Activated CD8-positive, alpha-beta T cell treated with anti-CD3 and anti-CD28 coated beads for 36 hours (primary cell): ENCODE measurements at places on chromosomes 11 and 22.

- no peaks in the 10 kb centered on the region for H3K27me3 ChIP-seq
- H3K36me3 ChIP-seq = peaks cover 74% of the 10 kb centered on the region
- H3K4me1 ChIP-seq = peaks cover 8% of the 10 kb centered on the region
- H3K4me3 ChIP-seq = no peak overlapping the region
- H3K27ac ChIP-seq = no peak overlapping the region
Observed at GRCh38 chr22:49886346-49887063, 31.7 kb downstream of the ALG12 start.

DNA sequence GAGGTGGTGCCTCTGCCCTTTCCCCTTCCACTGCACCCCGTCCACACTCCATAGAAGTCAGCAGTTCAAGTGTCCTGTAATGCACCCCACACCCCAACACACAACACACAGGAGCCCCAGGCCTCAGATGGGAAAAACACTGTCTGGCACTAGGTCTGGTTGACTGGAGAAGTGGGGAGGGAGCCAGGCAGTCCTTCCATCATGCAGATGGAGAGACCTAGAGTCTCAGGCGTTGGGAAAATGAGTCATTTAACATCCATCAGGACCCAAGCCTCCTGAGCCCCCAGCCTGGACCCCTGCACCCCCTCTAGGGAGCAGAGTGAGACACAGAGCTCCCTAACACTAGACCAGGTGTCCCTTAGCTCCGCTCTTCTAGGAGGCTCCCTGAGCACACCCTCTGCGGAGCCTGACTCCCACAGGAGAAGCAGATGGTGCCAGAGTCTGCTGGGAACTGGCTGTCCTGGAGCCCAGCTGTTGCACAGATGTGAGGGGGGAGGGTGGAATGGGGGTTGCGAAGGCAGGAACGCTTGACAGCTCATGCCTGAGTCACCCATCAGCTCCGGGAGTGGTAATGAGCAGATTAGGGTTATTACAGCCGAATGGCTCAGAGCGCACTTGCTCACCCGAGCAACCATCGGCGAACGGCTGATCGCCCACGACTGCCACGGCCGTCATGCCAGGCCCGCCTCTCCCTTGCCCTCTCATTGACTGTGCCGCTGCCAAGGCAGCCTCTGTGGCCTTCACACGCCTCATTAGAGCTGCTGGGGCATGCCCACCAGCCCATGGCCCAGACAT is 22.1 kb upstream of the SYT7 start:
- no peak for DNase-seq
- peaks cover 12% of the 10 kb centered on the region for H3K27me3 ChIP-seq
- H3K4me3 ChIP-seq = no peak overlapping the region
- H3K27ac ChIP-seq = no peak overlapping the region
- no peaks in the 10 kb centered on the region for H3K36me3 ChIP-seq

- DNase-seq = no peak
- no peak overlapping the region for H3K27ac ChIP-seq
- no peaks in the 10 kb centered on the region for H3K4me1 ChIP-seq
Observed at GRCh38 chr11:129457321-129457720, 81.7 kb downstream of the BARX2 start.

- no peak overlapping the region for H3K27ac ChIP-seq
- H3K36me3 ChIP-seq = no peaks in the 10 kb centered on the region
- no peaks in the 10 kb centered on the region for H3K4me1 ChIP-seq
- no peaks in the 10 kb centered on the region for H3K27me3 ChIP-seq
Observed at GRCh38 chr11:122317305-122317704, 201.3 kb upstream of the BLID start.

GRCh38 chr22:31764785-31765184 is 11.0 kb downstream of the DEPDC5 start:
- H3K36me3 ChIP-seq = peaks cover 38% of the 10 kb centered on the region
- H3K27ac ChIP-seq = no peak overlapping the region
- H3K4me1 ChIP-seq = peaks cover 7% of the 10 kb centered on the region
- DNase-seq = no peak
- H3K27me3 ChIP-seq = no peaks in the 10 kb centered on the region

GRCh38 chr11:96189351-96189750 is 153.6 kb downstream of the MAML2 start:
- H3K4me3 ChIP-seq = peak overlapping the region; percentile 43
- peak overlapping the region; percentile 86 for H3K27ac ChIP-seq
- peaks cover 85% of the 10 kb centered on the region for H3K4me1 ChIP-seq
- H3K36me3 ChIP-seq = peaks cover 22% of the 10 kb centered on the region
- H3K27me3 ChIP-seq = no peaks in the 10 kb centered on the region
- no peak for DNase-seq

DNA sequence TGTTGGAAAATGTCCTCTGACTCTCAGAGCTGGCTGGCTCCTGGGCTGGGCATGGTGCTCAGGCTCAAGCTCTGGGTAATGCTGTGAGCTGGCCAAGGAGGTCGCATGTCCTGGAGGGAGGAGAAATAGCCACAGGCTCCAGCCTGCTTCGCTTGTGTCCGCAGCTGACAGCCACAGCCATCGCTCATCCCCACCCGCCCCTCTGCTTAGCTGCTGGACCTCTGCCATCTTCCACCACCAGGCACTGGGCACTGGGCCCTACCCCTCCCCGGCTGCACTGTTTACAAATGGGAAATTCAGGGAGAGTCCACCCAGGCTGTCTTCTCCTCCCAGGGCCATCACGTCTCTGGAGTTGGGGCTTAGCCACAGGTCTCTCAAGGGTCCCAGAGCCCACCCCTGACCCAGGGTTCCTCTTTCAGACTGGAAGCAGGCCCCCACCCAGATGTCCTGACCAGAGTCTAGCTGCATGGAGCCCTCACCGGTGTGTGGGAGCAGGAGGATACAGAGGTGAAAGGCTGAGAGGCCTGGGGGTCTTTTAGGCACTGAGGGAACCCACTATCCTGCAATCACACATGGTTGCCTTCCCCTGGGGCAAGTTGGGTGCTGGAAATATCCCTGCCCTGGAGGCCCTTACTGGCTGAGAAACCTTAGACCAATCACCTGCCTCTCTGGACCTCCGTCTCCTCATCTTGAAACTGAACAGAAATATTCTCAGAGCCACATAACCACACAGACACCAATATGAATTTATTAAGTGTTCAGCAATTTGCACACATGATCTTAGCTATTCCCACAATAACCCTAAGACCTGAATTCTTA is 62.7 kb downstream of the CD82 start:
- no peak for DNase-seq
- no peaks in the 10 kb centered on the region for H3K36me3 ChIP-seq
- H3K4me3 ChIP-seq = no peak overlapping the region
- H3K27me3 ChIP-seq = no peaks in the 10 kb centered on the region
- no peak overlapping the region for H3K27ac ChIP-seq
- H3K4me1 ChIP-seq = peaks cover 10% of the 10 kb centered on the region

DNA sequence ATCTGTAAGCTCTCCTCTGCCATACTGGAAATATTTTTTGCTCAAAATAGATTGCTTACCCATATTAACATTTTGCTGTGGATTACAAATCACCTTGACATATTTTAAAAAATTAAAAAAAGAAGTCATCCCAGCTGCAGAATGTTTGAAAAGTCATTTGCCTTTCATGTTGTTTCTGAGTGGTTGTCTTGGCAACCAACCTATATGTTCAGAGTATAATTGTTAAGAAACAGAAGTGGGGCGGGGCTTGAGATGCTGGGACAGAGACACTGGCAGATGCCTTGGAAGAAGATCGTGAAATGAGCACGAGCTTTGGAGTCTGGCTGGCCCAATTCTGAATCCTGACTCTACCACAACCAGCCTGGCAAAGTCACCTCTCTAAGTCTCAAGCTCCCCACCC is 348.2 kb downstream of the LARGE1 start:
- no peak overlapping the region for H3K27ac ChIP-seq
- H3K27me3 ChIP-seq = peaks cover 3% of the 10 kb centered on the region
- H3K36me3 ChIP-seq = no peaks in the 10 kb centered on the region
- H3K4me3 ChIP-seq = no peak overlapping the region
- no peak for DNase-seq

DNA sequence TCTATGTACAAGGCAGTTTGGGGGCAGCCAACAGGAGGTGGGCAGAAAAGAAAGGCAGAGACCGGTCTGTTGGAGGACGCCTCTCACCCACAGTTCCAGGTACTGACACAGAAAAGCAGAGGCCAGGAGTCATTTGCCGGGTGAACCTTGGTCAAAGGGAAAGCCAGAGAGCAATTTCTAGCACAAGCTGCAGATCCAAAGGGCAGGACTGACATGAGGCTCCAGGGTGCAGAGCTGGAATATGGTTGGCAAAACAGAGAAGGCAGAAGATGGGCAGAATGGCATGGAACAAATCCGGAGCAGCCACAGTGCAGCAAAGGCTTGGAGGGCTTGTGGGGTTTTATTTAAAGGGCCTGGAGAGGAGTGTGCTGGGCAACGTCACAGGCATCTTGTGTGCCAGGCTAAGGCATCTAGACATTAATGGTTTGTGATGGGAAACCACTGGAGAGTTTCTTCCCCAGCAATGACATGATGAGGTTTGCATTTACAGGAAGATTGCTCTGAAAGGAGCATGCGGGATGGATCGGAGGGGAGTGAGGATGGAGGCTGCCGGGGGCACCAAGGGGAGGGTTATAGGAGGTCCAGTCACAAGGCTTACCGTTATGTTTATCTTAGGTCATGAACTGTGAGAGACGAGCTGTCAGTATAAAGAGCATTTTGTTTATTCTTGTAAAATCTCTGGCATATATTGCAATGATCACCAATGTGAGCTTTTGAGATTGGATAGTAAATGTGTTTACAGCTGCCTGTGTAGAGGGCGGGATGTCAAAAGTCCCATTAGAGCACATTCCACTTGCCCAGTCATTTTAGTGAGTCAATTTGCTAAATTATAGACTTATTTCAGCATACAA is 5.7 kb upstream of the MMP20 start:
- no peak overlapping the region for H3K4me3 ChIP-seq
- DNase-seq = no peak
- peaks cover 4% of the 10 kb centered on the region for H3K27me3 ChIP-seq
- no peaks in the 10 kb centered on the region for H3K36me3 ChIP-seq

DNA sequence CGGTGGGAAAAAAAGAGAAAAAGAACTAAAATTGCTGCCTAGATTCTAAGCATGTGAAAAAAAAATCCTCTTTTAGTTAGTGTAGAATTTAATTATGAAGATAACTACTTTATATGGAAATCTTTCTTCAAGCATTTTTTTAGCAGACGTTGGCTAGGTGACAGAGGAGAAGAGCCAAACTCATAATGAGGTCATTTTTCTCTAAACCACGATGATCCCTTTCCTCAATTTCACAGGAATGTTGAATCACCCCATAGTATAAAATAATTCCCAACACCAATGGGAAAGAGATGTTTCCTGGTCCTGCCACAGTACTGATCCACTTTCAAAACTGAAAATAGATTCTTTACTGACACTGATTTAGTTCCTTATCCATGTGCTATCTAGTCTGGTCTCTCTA is 319.8 kb downstream of the DLG2 start:
- H3K27ac ChIP-seq = no peak overlapping the region
- H3K4me1 ChIP-seq = no peaks in the 10 kb centered on the region
- no peak for DNase-seq
- H3K27me3 ChIP-seq = no peaks in the 10 kb centered on the region
- no peak overlapping the region for H3K4me3 ChIP-seq
- no peaks in the 10 kb centered on the region for H3K36me3 ChIP-seq

DNA sequence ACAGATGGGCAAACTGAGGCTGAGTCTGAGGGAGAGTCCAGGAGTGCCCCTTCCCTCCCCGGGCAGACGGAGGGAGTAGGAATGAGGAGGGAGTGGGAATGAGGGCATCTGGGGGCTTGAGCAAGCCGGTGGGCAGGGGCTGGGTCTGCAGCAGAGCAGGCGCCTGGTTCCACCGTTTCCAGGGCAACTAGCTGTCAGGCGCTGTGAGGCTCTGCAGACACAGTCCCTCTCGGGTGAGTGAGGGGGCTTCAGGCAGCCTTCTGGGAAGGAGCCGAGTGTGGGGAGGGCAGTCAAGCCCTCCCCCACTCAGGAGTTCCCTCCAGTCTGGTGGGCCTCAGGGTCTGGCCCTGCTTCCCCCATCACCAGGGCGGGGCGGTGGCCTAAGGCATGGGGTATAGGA is 19.0 kb downstream of the TMEM258 start:
- H3K27me3 ChIP-seq = peaks cover 2% of the 10 kb centered on the region
- DNase-seq = no peak
- H3K4me1 ChIP-seq = peaks cover 13% of the 10 kb centered on the region
- no peaks in the 10 kb centered on the region for H3K36me3 ChIP-seq

- DNase-seq = peak; percentile 52
- H3K36me3 ChIP-seq = peaks cover 96% of the 10 kb centered on the region
Observed at GRCh38 chr11:128467041-128467440, 120.3 kb downstream of the ETS1 start.

DNA sequence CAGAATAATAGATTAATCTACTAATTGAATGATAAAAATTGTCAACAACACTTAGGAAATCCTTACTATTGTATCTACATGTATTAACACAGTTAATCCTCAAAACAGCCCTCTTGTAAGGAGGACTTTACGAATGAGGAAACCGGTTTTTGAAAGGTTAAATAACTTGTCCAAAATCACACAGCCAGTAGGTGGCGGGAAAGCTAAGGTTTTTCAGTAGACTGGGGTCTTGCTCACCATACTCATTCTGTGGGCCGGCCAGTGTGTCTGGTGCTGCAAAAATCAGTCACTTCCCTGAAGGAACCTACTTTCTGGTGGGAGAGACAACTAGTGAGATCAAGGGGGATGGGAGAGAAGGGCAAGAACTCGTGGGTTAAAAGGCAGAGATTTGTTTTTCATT is 3.8 kb downstream of the DCPS start:
- peak; percentile 65 for DNase-seq
- H3K27me3 ChIP-seq = no peaks in the 10 kb centered on the region
- peak overlapping the region; percentile 27 for H3K27ac ChIP-seq

GRCh38 chr11:6232899-6233298 is 1.5 kb downstream of the FHIP1B start:
- peak overlapping the region; percentile 48 for H3K4me3 ChIP-seq
- no peak for DNase-seq
- no peaks in the 10 kb centered on the region for H3K36me3 ChIP-seq
- no peaks in the 10 kb centered on the region for H3K27me3 ChIP-seq
- no peak overlapping the region for H3K27ac ChIP-seq

DNA sequence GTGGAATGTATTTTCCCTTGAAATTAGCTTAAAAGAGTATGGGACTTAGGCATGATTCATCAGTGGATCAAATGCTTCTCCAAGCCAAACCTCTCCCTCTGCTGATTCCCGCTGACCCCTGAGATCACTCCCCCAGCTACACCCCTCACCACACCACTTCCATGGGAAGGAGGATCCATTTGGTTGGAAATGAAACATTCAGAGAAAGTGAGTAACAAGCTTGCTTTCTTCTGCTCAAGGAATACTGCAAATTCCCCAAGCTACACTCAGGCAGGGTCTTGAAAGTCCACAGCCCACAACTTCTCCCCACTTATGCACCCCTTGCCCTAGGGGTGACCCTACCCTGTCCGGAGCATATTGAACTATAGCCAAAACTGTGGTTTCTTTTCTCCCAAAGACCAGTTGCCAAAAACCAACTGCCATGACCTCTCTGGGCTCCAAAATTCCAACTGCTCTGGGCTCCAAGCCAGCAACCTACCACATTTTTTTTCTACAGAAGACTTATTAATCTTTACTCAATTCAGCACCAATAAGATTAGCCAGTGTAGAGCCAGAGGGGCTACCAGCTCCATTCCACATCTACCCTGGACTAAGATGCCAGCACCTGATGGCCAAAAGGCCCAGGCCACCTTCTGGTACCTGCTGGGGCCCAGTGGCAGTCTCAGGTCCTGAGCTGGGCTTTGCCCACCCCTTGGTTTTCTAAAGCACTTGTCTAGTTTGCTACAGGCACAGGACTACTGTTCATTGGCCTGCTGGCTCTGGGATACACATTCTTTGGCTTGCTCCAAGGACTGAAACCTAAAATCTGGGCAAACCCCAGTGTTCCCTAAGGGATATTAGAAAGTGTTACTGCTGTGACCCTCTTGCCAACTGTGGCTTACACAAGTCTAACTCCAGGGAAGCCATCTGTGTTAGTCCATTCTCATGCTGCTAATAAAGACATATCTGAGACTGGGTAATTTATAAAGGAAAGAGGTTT is 101.1 kb downstream of the MICAL3 start:
- no peaks in the 10 kb centered on the region for H3K27me3 ChIP-seq
